ENCODE measurements at places on chromosomes 5 and 9.

- no peak for DNase-seq
Measured at GRCh38 chr9:134837529-134837928, 43.1 kb upstream of the FCN2 start.

DNA sequence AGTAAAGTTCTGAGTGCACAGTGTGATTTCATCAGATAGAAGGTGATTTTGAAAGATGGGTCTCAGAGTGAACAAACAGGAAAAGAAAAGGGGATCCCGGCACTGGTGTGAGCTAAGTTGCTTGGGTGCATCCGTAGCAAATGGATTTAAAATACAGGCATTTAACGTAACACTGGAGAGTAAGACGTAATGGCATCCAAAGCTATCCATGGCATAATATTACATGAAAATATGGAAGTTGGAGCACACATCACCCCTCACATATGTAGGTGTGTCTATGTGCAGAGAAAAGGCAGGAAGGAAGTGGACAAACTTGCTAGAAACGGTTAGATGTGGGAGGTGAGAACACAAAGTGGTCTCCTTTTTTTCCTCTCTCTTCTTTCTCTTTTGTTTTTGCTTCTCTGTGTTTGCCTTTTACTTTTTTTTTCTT is 38.2 kb upstream of the SEMA4D start:
- peak; percentile 33 for DNase-seq

DNA sequence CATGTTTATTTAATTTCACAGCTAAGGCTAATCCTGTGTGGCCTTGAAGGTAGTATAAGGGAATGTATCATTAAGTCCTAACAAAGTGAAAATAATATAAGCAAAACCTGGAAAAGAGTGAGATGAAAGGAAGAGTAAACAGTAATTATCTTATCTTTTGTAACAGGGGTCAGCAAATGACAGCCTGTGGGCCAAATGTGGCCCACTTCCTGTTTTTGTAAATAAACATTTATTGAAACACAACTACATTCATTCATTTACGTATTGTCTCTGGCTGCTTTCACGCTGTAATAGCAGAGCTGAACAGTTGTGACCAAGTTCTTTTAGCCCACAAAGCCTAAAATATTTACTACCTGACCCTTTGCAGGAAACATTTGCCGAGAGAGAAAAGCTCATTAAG is 78.4 kb upstream of the HTR4 start:
- no peak for DNase-seq

DNA sequence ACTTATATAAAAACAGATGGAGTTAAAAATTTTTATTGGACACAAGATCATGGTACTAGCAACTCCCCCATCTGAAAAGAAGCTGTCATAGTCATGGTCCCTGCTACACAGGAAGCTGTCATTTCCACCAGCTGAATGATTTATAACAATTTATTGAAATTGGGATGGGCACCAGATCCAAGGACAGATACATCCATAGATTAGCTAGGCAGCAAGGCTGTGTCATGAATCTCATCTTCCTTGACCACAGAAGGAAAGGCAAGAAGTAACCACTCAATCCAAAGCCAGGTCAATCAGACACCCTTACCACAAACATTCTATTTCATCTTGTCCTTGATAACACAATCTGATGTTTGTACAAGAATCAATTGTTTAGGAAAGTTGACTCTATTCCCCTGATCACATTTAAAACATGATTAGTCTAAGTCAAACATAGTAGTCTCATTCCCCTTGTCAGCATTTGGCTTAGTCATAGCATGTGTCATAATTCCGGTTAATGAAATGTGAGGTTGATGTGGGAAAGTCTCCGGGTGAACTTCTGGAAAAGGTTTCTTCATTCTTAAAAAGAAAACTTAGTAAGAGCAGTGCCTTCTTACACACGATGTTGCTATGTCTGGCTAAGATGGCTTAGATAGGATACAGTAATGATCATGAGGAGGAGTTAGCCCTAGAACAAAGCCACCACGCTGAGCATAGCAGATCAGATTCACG is 462.6 kb upstream of the PAPPA start:
- DNase-seq, result no peak

DNA sequence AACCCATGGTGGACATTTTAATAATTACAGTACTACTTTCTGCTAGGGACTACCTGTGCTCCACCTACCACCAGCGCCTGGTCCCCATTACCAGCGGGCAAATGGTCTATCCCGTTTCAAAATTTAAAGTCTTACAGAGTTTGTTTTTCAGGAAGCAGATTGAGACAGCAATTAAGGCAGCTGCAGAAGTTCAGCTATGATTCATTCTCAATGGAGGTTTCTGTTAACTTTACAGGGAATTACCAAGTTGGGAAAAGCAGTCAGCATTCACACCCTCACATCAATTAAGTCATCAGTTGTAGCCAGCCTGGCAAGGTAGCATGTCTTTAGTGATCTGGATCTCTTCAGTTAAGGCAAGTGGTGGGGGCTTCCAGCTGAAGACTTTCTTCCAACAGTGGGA is 410.6 kb upstream of the DAB2 start:
- no peak for DNase-seq

- no peak for DNase-seq
Measured at GRCh38 chr9:93237540-93237939, 53.6 kb downstream of the WNK2 start.

All from activated T-helper 2 cell treated with anti-CD3 and anti-CD28 coated beads, Interferon-gamma antibody, Interleukin-2, Interleukin-4, amounts not matched to agents 10 μg/mL and 5 μg/mL and 100 μg/mL, durations not matched to agents 14 hours and 24 hours and 36 hours (primary cell).